CD4-positive, alpha-beta T cell treated with Interleukin-17A for 1 hour (primary cell): ENCODE measurements at places on chromosomes 2 and 18.

- no peak for DNase-seq
Observed at GRCh38 chr2:188475945-188476344, 184.3 kb downstream of the GULP1 start.

- no peak for DNase-seq
Observed at GRCh38 chr2:151028691-151029176, 232.9 kb downstream of the RBM43 start.

DNA sequence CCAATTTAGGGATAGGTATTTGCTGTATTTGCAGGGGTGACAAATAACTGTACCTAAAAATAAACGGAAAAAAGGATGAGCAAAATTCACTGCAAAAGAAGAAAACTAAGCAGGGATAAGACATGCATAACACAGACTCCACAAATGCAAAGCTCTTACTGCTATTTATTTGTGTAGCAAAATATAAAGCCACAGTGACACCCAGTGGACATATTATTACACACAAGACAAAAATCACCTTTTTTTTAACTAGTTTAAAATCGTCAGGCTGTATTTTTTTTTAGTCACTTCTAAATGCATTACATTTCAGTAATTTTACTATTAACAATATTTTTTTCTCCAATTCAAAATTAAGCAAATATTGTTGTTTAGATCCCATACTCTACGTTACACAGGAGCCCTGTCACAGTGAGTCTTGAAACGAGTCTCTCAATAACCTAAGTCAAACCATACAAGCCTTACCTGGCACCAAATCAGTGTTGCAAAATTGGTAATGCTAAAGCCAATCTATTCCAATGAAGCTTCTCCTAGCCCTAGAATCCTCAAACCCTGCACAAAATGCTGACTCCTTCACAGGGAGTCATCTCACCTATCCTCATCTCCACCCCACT lies 23.7 kb downstream of the METTL4 start:
- DNase-seq = peak; percentile 61

DNA sequence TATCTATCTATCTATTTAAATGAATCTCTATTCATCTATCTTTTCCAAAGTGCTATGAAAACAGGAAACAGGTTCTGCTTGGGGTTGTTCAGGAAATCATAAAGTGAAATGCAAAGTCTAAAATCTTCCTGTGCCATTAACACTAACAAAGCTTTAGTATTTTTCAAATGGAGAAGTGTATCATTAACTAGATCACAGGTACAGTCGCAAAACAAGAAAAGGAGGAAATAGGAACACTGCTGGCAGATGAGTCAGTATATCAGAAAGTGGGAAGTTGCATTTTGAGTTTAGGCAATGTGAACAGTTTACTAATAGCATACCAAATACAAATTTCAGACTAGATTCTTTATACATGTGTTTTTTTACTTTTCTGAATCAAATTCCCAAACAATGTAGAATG lies 888.5 kb upstream of the FSHR start:
- peak; percentile 2 for DNase-seq

- no peak for DNase-seq
Observed at GRCh38 chr2:201403880-201404279, 46.7 kb upstream of the FLACC1 start.

- no peak for DNase-seq
Observed at GRCh38 chr2:218010984-218011652, 8.3 kb upstream of the TNS1 start.

DNA sequence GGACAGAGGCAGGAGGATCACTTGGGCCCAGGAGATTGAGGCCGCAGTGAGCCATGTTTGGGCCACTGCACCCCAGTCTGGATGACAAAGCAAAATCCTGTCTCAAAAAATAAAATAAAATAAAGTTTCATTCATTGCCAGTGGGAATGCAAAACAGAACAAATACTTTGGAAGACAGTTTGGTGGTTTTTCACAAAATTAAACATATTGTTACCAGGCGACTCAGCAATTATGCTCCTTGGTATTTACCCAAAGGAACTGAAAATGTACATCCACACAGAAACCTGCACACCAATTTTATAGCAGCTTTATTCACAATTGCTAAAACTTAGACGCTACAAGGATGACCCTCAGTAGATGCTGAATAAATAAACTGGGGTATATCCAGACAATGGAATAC lies 35.8 kb downstream of the FOSL2 start:
- no peak for DNase-seq

- DNase-seq = no peak
Observed at GRCh38 chr2:173223871-173224270, 130.8 kb upstream of the CDCA7 start.

DNA sequence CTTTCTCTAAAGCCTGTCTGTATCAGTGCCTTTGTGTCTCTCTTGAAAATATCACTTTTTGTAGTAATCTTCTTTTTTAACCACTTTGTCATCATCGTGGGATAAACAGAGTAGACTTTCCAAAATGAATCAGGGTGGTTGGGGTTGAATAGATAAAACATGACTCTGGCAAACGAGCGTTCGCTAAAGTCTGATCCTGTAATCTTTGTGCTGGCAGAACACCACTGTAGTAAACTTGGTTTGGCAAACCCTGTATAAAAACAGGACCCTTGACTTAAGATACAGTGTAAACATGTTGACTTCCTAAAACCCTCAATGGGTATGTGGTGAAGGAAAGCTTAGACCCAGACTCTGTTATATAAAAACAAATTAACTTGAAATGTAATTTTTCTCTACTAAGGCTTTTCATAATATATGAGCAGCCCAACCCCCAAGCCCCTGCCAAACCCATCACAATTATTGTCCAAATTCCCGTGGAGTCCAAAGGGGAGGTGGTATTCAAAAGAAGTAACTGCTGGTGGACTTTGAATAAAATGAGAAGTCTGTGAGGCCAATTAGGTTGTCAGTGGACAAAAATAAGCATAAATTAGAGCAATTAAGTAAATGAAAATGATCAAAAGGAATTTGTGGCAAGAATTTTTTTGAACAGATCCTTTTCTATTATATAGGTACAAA lies 52.2 kb downstream of the COLEC12 start:
- no peak for DNase-seq

DNA sequence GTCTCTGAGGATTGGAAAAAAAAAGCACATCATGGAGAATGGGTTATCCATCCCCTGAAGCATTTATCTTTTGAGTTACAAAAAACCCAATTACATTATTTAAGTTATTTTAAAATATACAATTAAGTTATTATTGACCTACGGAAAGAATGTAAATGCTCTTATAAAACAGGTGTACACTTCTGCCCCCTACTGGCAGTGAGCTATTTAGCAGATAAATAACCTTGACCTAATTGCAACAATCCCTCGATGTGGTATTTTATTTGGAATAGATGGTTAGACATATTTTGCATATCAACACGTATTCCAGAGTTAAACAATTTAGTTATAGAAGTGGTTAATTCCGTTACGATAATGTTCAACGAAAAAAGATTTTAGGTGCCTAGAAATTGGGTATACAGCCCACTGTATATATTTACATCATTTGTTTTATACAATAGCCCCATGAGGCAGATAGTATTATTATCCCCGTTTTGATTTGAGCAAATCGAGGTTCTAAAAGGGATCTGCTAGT lies 9.1 kb upstream of the DAW1 start:
- peak; percentile 60 for DNase-seq

DNA sequence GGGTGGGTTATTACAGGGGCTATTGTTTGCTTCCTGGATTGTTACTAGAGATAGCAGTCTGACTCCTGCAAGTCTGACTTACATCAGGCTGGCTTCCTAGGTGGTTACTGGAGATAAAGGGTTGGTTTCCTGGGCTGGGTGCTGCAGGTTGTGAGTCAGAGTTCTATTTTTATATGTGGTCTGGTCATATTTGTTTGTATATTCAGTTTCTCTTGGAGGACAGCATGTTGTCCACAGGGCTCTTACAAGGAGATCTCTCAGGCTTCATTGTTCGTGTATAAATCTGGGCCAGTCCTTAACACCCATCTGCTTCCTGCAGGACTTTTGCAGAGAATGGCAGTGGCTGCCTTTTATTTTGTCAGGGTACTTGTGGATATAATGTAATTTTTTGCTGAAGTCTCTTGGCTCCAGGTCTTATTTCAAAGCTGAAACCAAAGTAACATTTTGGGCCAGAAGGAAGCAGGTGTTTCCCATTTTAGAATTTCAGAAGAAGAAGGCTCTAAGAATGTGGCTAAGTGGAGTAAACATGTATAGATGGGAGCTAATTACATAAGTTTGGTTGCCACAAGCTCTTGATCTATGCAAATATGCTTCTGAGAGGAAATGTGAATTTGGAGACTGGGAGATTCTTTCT lies 65.9 kb upstream of the SLC16A14 start:
- no peak for DNase-seq
